ENCODE measurements at places on chromosomes 1 and 21.
A peak's percentile ranks its signal among the peaks of the same experiment; 100 is the strongest.

GRCh38 chr1:2783069-2783434, 18.4 kb downstream of the TTC34 start:
- no peak for DNase-seq

DNA sequence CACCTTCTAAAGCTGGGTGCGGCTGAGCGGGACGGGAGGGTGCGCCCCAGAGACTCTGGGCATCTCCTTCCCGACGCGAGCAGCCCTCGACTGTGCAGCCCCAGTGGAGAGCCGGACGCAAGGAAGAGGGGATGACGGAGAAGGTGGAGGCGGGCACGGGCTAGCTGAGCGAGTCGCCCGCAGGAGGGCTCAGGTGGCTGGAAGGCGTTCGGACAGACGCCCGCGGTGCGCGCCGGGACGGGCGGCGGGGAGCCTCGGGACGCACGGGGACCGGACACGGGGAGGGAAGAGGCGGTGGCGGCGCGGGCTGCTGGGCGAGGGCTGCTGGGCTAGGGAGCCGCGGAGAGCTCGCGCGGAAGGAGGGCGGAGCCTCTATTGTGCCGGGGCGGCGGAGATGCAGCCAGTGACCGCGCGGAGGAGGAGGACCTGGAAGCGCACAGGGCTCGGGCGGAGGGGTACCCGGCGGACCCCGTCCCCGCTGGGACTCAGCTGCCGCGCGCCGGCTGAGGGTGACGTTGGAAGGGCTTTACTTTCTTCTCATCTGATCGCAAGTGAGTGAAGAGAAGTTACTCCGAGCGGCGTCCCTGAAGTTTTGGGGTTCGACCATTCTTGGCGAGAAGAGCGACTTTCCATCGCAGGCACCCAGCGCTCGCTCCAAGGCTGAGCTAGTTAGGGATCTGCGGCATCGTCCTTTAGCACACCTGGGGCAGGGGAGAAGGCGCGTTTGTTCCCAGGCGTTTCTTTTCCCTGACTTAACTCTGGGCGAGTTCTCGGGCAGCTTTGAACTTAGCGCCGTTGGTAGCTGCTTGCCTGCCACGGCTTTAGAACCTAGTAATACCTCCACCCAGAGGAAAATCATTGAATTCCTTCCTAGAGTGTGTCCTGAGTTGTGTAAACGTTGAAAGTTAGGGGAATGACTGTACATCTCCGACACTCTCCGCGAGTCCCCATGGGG, at the start of gene OLFML2B:
OLFML2B (minus strand) TSS at position 323 of the 955 bp plus-strand sequence. CDS start 439 bp downstream, outside the sequence.
- no peak for DNase-seq

DNA sequence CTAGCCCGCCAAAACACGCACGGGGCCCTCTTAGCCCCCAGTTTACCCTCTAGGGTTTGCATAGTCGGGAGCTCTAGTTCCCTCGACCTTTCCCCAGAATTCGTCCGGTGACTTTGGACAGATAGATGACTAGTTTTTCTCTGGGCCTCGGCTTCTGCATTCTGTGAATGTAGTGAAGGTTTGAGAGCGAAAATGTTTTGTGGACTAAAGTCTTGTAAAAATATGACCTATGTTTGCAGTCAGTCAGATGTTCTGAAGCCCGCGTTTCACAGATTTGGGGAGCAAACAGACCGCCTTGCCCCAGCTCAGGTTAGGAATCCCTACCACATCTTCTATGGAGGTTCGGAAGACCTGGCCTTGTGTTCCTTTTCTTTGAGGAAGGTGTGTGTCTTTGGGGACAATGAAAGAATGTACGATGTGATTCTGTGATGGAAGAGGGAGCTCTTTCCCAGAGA, 401 bp downstream of the UQCRH start:
- no peak for DNase-seq

DNA sequence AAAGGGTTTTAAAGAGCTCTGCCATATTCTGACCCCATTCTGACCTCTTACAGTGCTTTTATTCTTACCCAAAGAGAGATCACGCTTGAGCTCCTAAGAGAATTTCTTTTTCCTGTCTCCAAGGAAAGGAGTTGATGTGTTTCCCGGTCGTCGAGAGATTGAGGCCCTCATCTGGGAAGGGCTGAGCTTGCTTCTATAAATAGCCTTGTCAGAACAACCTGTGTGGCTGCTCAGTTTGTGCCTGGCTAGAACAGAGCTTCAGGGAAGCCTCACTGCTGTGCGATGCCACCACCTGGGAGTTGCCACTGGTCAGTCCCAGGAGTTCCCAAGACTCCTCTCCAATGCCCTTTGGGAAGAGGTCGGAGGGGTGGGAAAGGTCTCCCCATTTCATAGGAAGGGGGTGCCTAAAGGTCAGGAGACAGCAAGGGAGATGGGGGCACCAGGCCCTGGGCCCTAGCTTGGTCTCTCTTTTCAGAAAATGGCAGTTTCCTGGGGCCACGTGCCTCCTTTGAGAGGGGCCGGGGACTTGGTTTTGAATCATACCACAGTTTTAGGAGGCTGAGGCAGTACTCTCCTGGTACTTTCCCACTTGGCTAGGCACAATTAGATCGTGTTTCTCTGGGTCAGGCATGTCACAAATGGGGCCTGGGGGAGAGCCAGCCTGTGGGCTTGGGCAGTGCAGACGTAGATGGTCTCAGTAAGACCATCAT, 52.1 kb downstream of the EIF2D start:
- no peak for DNase-seq

- no peak for DNase-seq
Observed at GRCh38 chr1:39098546-39099250, 72.5 kb downstream of the NDUFS5 start.

GRCh38 chr1:119565131-119565772, 58.2 kb downstream of the HSD3B1 start:
- no peak for DNase-seq

- DNase-seq, result no peak
Observed at GRCh38 chr1:151401125-151401788, 1.9 kb downstream of the PSMB4 start.

- DNase-seq, result no peak
Observed at GRCh38 chr1:154767315-154768240, 102.5 kb downstream of the KCNN3 start.

GRCh38 chr1:228270032-228270431, 62.2 kb downstream of the OBSCN start:
- no peak for DNase-seq

DNA sequence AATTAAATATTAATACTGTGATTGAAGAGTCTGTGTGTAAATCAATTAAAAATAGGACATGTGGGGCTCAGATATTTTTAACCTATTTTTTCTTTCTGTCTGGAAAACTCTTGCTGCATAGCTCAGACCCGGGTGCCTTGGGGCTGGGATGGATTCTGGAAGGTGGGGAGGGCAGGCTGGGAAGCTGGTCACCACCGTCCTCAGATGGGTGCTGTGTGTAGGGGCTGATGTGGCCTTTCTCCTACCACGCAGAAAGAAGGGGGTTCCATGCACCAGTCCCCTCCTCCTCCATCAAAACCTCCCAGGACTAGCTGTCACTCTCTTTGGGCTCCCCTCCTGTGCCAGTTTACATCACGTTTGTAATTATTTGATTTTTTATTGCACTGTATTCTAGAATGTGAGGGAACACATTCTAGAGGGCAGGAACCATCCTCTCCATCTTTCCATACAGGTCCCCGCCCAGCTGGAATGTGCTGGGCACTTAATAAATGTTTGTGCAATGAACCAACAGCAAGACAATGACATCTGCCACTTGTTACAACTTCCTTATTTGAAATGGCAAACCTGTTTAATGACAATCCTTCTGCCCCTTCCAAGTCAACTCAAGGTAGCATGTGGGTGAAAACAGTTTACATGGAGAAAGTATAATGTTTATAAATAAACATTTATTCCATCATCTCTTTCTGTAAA, 104.3 kb downstream of the EDEM3 start:
- no peak for DNase-seq

GRCh38 chr1:221574529-221574928, 167.4 kb downstream of the DUSP10 start:
- no peak for DNase-seq

DNA sequence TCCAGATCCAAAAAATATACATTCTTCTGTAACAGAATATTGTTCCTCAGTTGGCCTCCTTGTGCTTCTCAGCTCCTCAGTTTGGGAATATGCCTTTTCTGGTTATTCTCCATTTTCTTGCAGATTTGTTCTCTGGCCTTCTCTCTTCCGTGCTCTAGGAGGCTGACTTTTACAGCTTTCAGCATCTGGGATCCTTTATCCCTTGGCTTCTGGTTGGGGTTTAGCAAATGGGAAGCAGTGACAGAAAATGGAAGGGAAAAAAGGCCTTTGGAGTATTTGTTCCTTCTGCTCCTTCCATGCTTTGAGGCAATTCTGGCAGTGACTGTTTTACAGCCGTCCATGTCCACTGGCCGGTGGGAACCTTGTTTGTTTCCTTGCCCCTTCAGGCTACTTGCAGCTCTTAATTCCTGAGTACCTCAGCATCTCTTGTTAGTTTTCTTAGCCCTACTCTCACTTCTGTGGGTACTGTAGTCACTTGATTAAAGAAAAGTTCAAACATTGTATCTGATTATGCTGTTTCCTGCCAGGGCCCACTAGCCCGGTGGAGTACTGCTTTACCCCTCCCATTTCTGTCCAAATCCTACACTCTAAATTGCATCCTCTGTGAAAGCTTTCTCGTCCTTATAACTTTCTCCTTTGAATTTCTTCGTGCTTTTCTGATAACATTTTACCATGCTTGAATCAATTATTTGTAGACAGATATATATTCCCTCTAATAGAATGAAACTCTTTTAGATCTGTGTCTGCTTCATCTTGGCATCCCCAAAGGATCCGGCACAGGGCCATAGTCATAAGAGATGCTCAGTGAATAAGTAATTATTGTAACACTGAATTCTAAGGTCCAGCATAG, 118.2 kb downstream of the OSBPL9 start:
- no peak for DNase-seq

DNA sequence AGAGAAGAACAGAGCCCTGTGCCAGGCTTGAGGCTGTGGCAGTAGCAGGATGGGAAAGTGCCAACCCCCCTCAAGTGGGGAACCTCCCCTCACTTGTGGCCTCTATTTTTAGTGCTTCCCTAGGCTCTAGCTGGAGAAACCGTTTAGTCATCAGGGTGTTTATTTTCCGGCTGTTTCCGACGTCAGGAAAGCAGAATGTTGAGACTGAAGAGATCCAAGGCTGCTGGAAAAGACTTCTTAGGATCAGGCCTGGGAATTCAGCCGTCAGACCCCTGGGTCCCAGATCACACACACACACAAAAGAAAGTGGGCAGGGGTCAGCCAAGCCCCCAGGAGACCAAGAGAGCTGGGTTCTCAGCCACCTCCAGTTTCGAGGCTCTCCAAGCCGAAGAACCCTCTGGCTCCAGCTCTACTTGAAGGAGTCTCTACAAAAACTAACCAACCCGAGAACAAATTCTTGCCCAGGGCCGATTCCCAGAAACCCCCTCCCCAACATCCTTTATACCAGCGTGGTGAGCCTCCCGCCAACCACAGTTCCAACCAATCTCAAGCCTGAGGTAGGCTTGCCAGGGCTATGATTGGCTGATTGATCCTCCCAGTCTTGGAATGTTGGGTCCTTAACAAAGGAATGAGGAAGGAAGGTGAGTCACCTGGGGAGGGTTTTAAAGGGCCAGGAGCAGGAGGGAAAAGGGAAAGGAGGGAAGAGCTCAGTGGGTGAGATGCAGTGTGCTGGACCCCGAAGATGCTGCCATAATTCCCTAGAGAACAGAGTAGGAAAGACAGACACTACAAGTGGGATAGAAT, 2.5 kb upstream of the MEF2D start:
- no peak for DNase-seq

- no peak for DNase-seq
Observed at GRCh38 chr21:42198929-42199867, 19.7 kb upstream of the ABCG1 start.

GRCh38 chr21:46184625-46185555, 631 bp upstream of the SPATC1L start:
- DNase-seq, result peak; percentile 39

GRCh38 chr1:85445906-85446305, 19.1 kb downstream of the DDAH1 start:
- no peak for DNase-seq

DNA sequence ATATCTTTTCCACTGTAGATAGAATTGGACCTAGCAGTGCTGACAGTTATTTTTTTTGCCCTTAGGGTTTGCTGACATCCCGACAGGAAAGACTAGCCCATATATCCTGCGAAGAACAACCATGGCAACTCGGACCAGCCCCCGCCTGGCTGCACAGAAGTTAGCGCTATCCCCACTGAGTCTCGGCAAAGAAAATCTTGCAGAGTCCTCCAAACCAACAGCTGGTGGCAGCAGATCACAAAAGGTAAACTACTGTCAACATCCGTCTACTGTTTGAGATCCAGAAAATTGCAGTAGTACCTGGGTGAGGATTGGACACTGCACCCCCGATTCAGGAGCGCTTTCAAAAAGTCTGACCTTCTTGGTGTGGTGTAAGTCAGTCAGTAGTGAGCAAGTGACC, 55.8 kb downstream of the CENPF start:
- no peak for DNase-seq

DNA sequence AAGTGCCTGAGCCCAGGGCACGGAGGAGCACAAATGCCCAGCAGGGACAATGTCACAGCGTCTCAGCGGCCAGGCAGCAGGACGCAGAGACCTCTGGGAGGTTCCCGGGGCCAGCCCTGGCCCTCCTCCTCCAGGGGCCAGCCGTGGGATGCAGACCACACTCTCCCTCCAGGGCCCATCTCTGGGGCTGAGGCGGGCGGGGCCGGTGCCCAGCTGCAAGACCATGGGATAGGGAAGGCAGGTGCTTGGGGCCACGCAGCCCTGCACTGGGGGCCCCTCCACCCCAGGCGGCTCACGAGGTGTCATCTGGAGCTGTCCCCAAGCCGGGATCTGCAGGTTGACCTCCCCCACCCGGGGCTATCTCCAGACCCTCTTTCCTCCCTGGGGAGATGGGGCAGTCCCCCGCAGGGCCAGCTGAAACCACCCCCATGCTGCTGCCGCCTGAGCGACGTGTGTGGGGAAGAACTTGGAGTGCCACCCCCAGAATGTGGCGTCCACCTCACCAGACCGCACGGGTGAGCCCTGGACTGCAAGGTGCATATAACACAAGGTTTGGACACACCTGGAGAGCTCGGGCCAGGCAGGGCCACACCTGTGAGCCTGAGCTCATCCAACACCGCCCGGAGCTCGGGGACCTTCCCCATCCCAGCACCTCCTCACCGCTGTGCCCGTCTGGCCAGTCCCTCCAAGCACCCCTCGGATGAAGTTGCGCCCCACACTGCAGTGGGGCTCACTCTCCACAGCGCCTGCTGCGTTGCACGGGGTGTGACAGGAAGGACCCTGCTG, 4.1 kb upstream of the TTLL10 start:
- DNase-seq, result no peak

DNA sequence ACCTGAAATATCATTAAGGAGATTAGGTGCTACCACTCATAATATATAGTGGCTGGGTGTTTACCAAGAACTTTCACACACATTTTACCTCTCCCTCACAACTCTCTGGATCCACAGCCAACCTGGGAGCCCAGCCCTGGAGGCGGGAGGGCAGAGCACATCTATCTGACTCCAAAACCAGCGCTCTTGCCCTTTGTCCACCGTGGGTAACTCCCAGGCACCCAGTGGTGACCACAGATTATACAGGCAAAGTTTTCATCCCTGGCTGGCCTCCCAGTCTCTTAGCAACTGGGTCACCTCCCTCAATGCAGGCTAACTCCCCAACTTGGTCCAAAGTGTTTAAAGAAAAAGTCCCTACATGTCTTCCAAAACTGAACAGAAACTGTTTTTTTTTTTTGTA, 2.4 kb downstream of the PAQR7 start:
- DNase-seq, result no peak
